ENCODE measurements at places on chromosomes 2 and 18. TPM values are rescaled to one million over a fixed set of nuclear protein-coding genes. Genes with fewer than 3 reads are reported as not detected.

The CXCR1 gene
- 7.2 TPM for total RNA-seq

The CCDC121 gene
- 2.2 TPM for total RNA-seq

The SLC40A1 gene
- total RNA-seq = 48.5 TPM

The SH2D6 gene
- not detected for total RNA-seq

The CD207 gene
- 0.29 TPM for total RNA-seq

The CHPF gene
- 24.1 TPM for total RNA-seq

The TANC1 gene
- 27.9 TPM for total RNA-seq

The LRPPRC gene
- 70.8 TPM for total RNA-seq

The LIMS4 gene
- total RNA-seq = 4.9 TPM

The GPR75 gene
- 2.5 TPM for total RNA-seq

The COL4A4 gene
- total RNA-seq = 0.45 TPM

The PRKAG3 gene
- total RNA-seq = not detected

The STARD6 gene
- total RNA-seq = not detected

The CFAP65 gene
- total RNA-seq = not detected

The NAGK gene
- total RNA-seq = 112 TPM

The COL5A2 gene
- 93.4 TPM for total RNA-seq

The B4GALT6 gene
- 7.3 TPM for total RNA-seq

The MORN2 gene
- total RNA-seq = 15.2 TPM

The SRD5A2 gene
- 0.06 TPM for total RNA-seq

The MRPL30 gene
- 21.9 TPM for total RNA-seq

The MOB1A gene
- 109 TPM for total RNA-seq

The PDE11A gene
- 1.00 TPM for total RNA-seq

The STEAP3 gene
- total RNA-seq = 15.2 TPM
